ENCODE measurements at places on chromosomes 2 and 18.

GRCh38 chr18:67001052-67001451 lies 397.2 kb upstream of the CDH19 start:
- DNase-seq: no peak

GRCh38 chr2:21599417-21599816 lies 475.6 kb downstream of the TDRD15 start:
- no peak for DNase-seq

DNA sequence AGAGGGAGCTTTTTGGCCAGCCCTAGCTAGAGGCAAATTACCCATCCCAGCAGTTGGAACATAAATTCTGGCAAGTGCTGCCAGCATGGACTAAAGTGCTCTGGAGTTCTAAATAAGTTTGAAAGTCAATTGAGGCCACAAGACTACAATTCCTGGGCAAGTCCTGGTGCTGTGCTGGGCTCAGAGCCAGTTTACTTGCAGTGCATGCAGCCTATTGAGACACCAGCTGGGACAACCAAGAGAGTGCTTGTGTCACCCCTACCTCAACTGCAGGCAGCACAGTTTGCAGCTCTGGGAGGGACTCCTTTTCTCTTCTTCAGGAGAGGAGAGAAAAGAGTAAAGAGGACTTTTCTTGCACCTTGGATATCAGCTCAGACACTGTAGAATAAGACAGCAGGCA lies 277.2 kb upstream of the TMEFF2 start:
- DNase-seq: no peak

DNA sequence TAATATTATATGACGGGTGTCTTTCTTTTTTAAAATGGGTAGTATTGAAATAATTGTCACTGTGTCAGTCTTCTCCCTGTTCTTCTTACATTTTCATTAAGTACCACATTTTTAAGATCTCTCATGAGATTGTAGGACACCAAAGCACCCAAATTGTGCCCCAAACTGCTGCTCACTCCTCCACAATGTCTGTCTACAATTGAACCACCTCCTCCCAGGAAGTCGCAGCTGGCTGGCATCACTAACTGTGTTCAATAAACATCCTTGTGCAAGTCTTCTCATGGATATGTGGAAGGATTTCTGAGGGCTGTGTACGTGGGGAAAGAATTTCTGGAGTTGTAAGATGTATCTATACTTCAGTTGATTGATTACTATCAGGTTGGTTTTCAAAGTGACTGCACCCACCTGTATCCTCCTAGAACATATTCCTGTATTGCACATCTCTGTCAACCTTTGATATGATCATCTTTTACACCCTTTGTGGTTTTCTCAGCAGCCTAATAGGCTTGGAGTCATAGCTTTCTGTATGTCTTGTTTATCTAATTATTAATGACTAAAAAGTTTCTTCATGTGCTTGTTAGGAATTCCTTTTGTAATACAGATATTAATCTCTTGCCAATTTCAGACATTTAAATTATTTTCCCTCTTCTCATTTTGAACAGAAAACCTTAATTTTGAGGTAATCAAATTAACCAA lies 774.9 kb downstream of the RNF144A start:
- no peak for DNase-seq

All from activated CD4-positive, alpha-beta T cell treated with anti-CD3 and anti-CD28 coated beads, Interleukin-2, amount 10 ng/mL, durations not matched to agents 24 days and 14 days (primary cell).